Right lung (tissue), 10 donors: ENCODE measurements at places on chromosomes 5 and 9.

- peak; percentile 82 for DNase-seq
Observed at GRCh38 chr9:89891591-89892304, 286.9 kb downstream of the GADD45G start.

GRCh38 chr9:127490535-127491230 lies 39.4 kb downstream of the LRSAM1 start:
- DNase-seq: no peak

DNA sequence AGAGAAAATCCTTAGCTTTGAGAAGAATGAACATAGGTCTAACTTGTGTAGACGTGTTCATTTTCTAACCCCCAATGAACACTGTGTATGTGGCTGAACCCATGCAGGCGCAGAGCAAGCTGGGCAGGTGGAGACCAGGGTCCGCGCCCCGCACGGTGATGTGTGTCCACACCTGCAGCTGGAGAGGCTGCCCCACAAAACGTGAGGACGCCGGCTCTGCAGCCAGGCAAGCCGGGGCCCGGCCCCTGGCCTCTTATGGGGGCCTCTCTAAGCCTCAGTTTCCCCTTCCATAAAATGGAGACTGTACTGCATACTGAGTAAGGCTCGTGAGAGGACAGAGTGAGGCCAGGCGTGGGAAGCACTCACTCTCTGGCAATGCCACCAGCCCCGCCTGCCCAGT lies 124.7 kb upstream of the RAPGEF1 start:
- no peak for DNase-seq

DNA sequence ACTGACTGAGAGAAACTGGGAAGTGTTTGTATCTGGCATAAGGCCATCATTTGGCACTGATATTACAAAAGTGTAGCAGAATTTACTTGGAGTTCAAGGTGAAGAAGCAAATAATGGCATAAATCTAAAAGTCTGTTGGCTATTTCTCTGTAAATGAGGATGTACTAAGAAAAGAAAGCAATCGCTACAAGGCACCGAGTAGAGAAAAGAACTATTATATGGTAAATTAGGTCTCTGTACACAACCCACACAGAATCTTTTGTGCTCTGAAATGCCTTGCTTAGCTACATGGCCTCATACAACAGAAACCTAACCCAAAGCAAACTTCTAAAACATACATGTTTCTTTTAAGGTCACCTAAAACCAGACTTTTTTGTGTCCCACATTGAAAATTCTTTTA lies 290.1 kb upstream of the WWC1 start:
- DNase-seq: no peak

DNA sequence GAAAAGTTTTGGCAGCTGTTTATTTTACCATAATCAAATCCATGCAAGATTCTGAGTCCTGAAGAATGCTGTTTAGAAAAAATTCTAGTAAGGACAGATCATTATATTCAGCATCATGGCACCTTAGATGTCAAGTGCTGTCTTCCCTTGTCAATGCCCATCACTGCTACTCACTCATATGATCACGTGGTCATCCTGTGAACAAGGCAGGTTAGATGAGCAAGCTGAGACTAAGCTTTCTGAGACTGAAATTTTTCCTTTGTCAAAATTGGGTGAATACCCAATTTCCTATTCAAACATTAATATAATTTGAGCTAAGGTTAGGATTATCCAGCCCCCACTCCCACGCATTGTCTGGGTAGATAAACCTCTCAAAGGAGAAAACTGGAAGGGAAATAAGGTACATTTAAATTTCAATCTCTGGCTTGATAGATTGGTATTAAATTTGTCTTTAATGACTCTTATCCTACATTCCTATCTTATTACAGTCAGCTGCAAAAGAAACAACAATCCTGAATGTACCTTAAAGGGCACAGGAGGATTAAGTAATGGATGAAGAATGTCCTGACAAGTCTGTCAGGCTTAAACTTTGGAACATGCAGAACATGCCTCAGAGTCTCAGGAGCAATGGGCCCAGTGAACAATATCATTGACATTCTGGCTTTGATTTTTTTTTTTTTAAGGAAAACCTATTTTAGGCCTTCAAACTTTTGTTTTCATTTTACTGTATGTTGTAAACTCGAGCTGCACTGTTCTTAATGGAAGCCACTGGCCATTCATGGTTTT lies 148.7 kb upstream of the RANBP3L start:
- DNase-seq: no peak

GRCh38 chr5:109373932-109374331 lies 35.8 kb downstream of the PJA2 start:
- no peak for DNase-seq

DNA sequence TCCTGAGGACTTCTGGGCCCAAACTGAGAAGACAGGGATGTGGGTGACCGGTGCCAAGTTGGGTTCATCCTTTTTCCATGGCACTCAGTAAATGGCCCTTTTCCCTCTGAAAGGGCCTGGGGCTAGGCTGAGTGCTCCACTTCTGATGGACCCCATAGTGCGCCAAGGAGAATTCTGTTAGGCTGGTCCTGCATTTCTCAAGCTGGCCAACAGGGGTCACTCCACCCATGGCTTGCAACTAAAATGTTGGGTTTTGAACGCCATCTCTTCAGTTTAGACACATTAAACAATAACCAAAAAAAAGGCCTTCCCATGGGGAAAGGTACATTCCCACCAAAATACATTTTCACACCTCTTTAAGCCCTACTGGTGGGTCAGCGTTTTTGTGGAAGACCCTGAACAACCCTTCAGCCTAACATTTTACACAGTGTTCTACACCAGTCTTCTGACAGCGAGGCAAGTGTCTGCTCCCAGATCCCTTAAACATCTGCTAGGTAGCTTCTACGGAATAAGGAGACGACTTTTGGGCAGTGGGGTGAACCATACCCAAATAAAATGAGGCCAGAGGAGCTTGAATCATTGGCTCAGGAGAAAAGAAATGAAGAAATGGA lies 27.3 kb downstream of the CNTFR start:
- no peak for DNase-seq

DNA sequence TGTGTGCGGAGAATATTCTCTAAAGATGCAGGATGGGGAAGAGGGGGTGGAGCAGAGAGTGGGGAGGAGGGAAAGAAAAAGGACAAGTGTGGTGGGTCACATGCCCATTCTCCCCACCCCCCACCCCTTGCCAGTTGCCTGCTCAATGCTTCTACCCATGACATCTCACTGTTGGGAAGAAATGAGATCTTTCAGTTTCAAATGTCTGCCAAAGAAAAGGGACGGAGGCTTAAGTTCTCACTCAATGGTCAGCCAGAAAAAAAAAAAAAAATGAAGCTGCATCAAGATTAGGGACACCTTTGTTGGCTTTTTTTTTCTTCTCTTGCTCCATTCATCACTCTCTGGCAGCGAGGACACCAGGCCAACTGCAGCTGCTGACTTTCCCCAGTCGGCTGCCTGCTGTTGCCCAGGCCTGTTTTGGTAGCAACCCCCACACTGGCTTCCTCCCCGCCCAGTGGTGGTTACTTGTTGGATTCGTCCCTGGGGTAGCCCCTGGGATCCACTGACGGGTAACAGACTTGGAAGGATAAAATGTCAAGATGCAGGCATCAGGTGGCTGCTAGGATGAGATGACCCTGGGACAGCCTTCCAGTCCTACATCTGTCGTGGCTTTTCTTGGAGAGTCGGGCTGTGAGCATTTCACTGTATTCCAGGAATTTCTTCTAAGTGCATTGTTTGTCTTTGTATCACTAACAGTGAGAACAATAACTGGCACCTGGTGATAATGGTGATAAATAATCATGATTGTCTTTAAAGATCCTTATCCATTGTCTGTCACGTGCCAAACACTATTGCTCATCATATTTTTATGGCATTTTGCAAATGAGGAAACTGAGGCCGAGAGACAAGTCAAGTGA lies 9.1 kb downstream of the WWC1 start:
- no peak for DNase-seq

- no peak for DNase-seq
Observed at GRCh38 chr5:61412361-61412760, 80.3 kb downstream of the ZSWIM6 start.

GRCh38 chr5:10485142-10485795 lies 43.6 kb downstream of the ROPN1L start:
- no peak for DNase-seq

GRCh38 chr5:93519740-93520139 lies 61.3 kb downstream of the NR2F1-AS1 start:
- DNase-seq: no peak
